ENCODE measurements at places on chromosomes 5 and 9. TPM values are rescaled to one million over a fixed set of nuclear protein-coding genes. Genes with fewer than 3 reads are reported as not detected.

The ZNG1E gene
- 18.7 TPM for total RNA-seq

DNA sequence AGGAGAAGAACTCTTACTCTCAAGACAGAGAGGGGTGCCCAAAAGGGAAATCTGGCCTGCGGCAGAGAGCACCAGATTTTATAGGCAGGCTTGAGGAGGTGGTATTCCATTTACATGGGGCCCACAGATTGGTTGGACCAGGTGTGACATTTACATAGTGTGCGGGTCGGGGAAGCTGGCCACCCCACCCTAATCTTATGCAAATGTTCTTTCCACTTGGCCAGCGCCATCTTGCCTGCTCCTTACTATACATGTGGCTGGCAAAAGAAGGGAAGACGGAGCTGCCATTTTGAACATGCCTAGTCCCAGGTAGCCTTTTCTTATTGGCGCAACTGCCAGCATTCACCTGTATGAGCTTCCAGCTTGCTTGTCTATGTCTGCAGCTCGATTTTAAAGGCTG, 34.8 kb downstream of the PLEKHG4B start:
- no peak for DNase-seq

DNA sequence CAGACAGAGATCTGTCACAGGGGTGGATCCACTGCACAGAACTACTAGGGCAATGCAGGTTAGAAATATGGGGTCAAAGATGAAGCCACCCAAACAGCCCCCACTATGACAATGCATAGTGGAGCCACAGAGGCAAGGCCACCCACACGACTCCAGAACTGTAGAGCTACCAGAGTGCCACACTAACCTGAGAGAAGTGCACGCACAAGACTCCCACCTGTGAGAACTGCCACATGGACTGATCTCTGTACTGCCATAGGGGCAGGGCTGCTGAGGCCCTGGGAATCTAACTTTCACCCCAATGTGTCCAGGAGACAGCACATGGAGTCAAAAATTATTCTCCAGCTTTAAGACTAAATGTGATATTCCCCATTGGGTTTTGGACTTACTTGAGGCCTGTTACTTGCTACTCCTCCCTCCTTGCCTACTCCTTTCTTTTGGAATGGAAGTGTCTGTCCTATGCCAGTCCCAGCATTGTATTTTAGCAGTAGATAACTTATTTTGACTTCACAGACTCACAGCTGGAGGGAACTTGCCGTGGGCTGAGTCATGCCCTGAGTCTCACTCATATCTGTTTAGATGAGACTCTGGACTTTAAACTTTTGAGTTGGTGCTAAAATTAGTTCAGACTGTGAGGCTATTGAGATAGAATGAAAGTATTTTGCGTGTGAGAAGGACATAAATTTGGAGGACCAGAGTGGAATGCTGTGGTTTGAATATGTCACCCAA, 853.3 kb downstream of the MAT2B start:
- DNase-seq: no peak

The SLC4A9 gene
- total RNA-seq: not detected

DNA sequence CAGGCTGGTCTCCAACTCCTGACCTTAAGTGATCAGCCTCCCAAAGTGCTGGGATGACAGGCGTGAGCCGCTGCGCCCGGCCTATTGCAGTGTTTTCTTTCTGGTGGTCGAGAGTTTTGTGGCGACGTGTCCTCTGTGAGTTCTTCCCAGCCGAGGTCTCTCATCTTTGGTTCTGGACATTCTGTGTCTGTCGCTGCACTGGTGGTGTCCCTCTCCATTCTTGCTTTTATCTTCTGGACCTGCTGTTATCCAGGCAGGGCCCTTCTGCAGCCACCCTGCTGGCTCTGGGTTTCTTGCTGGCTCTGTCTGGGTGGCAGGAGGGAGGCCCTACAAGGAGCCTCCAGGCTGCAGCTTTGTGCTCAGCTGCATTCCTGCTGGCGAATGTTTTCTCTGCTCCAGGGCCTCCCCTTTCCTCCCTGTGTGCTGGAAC, 49.1 kb upstream of the EXOC3 start:
- no peak for DNase-seq

The RAD17 gene
- total RNA-seq: 14.8 TPM

The CHSY3 gene
- 2.4 TPM for total RNA-seq

The LCN1 gene
- 4.0 TPM for total RNA-seq

DNA sequence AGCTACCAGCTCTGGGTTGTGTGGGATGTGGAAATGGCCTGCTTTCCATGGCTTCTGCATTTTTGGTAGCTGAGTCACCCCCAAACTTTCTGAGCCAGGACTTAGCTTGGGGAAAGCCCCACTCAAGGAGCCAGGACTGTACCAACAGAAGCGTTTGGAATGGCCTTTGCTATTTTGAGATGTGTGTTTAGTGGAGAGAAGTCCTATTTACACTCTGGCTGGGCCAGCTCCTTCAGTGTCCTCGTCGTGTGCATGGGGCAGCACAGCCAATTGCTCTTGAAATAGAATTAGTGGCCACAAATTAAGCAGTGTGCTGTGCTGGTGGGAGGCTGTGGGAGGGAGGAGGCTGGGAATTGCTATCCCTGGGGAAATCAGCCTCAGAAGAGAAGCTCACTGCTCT, 51.6 kb downstream of the ENTREP1 start:
- peak; percentile 48 for DNase-seq

The IL17B gene
- 0.94 TPM for total RNA-seq

The EIF4E1B gene
- not detected for total RNA-seq

- no peak for DNase-seq
These were observed 68.1 kb downstream of the FBN2 start for GRCh38 chr5:128469912-128470311.

The FREM1 gene
- 5.3 TPM for total RNA-seq

DNA sequence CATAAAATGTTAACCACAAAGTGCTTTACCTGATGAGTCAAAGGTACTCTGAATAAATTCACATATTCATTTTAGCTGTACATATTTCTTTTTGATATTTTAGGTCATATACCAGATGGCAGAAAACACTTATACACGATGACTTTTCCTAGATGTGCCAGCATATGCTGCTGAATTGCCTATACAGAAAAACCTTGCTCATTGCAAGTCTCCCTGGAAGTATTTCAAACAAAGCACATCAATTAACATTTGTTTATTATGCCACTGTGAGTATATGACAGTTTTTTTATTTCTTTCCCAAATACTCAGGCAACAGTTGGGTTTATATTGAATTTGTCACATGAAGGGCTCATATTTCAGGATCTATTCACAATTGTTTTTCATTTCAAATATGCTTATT, 180.8 kb downstream of the TMEM232 start:
- DNase-seq: no peak

DNA sequence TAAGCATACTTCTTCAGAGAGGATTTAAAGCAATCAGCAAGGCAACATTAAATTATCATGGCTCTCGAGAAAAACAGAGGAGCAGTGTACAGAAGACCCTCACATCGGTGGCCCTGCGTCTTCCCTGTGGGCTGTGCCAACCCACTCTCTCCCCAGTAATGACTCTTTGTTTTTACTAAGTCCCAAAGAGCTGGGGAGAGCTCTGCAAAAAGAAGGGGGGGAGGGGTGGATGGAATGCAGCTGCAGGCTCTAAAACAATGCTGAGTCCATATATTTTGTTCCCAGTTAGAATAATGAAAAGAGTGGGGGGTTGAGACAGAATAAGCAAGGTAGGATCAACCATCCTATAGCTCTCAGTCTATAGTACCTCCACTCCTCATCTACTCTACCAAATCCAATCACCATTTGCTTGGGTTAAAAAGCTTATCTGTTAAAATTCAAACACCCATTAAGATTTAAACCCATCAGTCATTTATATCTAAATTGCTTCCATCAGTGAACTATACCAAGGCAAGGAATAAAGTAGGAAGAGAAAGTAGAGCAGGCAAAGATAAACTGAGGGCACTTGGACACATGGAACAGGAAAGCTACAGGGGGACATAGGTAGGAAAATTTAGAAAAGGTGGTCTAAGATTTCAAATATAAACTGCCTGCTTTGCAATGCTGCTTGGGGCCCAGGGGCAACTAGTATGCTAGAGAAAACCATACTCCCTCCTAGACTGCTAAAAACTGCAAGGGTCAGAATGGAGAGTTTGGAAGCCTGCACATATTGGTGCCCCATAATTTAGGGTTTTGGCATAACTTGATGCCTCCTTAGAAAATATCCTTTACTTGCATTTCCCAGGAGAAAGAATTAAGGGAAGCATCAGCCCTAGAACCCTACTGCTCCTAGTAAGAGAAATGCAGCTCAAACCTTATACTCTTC, 20.6 kb downstream of the ELL2 start:
- DNase-seq: no peak

GRCh38 chr5:43066799-43067741, 27.0 kb upstream of the ANXA2R start:
- peak; percentile 87 for DNase-seq

DNA sequence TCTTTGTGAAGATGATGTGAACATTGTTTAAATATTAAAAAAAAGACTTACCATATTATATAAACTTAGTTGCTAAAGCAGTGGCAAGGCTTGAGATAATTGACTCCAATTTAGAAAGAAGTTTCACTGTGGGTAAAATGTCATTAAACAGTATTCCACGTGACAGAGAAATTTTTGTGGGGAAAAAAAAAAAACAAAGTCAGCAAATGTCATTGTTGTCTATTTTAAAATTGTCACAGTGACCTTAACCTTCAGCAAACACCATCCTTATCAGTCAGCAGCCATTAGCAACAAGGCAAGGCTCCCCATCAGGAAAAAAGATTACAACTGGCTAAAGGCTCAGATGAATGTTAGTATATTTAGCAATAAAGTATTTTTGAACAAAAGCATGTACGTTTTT, 99.3 kb upstream of the CDH18 start:
- DNase-seq: no peak

The IFNA5 gene
- not detected for total RNA-seq

DNA sequence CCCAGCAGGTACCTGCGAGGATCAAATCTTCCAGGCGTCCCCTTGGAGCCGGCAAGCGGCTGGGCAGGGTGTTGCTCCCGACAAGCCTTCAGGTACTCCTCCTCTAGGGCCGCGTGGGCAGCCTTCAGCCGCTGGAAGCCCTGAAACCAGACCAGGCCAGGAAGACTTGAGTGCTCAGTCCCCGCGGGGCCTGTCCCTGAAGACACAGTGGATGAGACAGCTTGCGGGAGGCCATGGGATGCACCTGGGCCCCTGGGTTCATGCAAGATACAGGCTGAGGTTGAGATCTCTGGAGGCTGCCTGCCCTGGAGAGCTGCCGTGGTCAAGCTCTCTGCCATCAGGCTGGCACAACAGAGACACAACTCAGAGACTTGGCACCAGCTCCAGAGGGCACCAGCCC, 25.4 kb downstream of the AKNA start:
- no peak for DNase-seq

DNA sequence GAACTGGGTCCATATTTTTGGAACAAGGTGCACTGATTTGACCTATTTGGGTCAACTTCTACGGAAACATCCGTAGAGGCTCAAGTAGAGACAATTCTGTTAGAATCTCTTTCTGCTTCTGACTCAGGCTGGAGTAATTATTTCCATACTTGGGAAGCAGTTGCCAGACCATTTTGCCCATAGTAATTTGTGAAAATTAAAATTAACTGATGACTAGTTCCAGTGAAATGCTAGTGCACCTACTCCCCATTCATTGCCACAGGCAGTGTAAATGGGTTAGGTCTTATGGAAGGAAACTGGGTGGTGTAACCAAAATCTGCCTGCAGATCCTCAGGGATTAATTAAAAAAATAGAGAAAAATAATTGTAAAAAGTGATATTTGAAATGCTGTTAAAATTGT, 201.1 kb downstream of the TENT4A start:
- no peak for DNase-seq

The PCDHA10 gene
- 0.06 TPM for total RNA-seq
